ENCODE measurements at places on chromosomes 2 and 18. TPM values are rescaled to one million over a fixed set of nuclear protein-coding genes. Genes with fewer than 3 reads are reported as not detected.

- no peak overlapping the region for H3K27ac ChIP-seq
- H3K27me3 ChIP-seq = no peaks in the 10 kb centered on the region
- no peaks in the 10 kb centered on the region for H3K36me3 ChIP-seq
- H3K4me1 ChIP-seq = no peaks in the 10 kb centered on the region
- H3K4me3 ChIP-seq = no peak overlapping the region
These were observed 80.5 kb upstream of the SIX2 start for GRCh38 chr2:45089554-45090261.

- no peaks in the 10 kb centered on the region for H3K27me3 ChIP-seq
- H3K27ac ChIP-seq = no peak overlapping the region
- no peak overlapping the region for H3K4me3 ChIP-seq
- no peaks in the 10 kb centered on the region for H3K36me3 ChIP-seq
- DNase-seq = no peak
These were observed 137.8 kb upstream of the SP5 start for GRCh38 chr2:170577356-170577755.

GRCh38 chr18:21548647-21549046, 51.9 kb downstream of the ESCO1 start:
- no peak overlapping the region for H3K4me3 ChIP-seq
- peaks cover 43% of the 10 kb centered on the region for H3K36me3 ChIP-seq
- H3K27ac ChIP-seq = no peak overlapping the region
- no peaks in the 10 kb centered on the region for H3K27me3 ChIP-seq
- DNase-seq = no peak

DNA sequence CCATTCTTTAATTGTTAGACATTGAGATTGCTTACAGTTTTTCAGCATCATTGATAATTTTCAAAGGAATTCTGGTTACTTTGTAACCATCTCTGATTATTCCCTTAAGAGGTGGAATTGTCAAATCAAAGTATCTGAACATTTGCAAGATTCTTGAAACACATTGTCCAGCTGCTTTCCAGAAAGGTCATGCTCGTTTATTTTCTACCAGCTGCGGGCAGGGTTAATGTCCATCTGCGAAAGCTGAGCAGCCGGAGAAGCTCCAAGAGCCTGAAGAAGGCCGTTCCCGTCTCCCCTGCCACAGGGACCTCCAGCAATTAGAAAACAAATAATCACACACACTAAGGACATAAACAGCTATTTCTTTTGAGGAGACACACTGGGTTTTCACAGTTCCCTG, 76.1 kb upstream of the TXNDC2 start:
- peak overlapping the region; percentile 75 for H3K27ac ChIP-seq
- no peaks in the 10 kb centered on the region for H3K27me3 ChIP-seq
- no peak for DNase-seq
- H3K4me3 ChIP-seq = no peak overlapping the region
- peaks cover 34% of the 10 kb centered on the region for H3K4me1 ChIP-seq

TRMT61B gene
- not detected for total RNA-seq

DIS3L2 gene
- total RNA-seq = 20.6 TPM

ANXA4 gene
- 29.1 TPM for total RNA-seq

All from ascending aorta (tissue), 2 donors.